ENCODE measurements at places on chromosomes 13 and 19.

GRCh38 chr13:44063467-44063866 is 183.8 kb downstream of the LACC1 start:
- DNase-seq = no peak

DNA sequence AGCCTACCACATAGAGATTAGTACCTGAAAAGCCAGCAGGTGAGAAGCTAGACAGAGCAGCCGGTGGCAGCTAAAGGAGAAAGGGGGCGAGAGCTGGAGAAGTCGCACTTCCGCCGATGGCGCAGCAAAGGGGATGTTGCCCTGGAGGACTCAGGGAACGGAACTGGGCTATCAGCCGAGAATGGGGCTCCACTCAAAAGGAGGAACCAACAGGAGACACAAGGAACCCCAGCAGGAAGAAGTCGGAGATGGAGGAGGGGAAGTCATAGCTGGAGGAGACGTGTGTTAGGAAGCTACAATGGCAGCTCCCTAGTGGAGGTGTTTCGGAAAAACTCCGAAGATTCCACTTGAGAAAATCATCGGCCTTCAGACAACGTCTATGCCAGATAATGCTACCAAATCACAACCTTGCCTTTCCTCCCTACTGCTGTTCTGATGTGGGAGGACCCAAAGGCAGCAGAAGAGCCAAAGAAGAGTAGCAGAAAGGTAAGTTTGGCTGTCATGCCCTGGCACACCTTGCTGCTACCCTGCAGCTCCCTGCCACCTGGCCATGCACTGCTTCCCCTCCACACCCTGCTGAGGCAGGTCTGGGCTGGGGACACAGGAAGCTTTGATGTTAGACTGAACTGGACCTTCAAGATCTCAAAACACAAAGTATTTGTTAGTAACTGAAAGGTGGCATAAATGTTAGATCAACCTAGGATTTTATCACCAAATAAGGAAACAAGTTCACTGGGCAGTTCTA is 127.9 kb downstream of the DLEU7 start:
- DNase-seq = no peak

DNA sequence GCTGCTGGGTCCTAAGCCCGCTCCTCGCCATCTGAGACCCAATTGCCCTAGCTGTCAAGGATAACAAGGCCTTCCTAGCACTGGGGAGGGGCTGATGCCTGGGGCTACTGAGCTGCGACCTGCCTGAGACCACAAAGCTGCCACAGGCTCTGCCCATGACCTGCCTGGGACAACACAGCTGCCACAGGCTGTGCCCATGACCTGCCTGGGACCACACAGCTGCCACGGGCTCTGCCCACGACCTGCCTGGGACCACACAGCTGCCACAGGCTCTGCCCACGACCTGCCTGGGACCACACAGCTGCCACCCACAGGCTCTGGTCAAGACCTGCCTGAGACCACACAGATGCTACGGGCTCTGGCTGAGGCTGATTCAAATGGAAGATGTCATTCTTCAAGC is 54.8 kb downstream of the EPS15L1 start:
- no peak for DNase-seq

- no peak for DNase-seq
These were observed 542.6 kb upstream of the SPRY2 start for GRCh38 chr13:80883545-80883944.

DNA sequence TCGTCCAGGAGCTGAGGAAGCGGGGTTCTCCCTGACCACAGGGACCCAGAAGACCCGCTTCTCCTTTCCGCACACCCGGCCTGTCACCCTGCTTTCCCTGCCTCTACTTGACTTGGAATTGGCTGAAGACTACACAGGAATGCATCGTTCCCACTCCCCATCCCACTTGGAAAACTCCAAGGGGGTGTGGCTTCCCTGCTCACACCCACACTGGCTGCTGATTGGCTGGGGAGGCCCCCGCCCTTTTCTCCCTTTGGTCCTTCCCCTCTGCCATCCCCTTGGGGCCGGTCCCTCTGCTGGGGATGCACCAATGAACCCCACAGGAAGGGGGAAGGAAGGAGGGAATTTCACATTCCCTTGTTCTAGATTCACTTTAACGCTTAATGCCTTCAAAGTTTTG is 18.9 kb downstream of the VASP start:
- peak; percentile 81 for DNase-seq

GRCh38 chr13:25117312-25117711 is 21.4 kb downstream of the PABPC3 start:
- no peak for DNase-seq

- no peak for DNase-seq
These were observed 22.0 kb downstream of the GPX4 start for GRCh38 chr19:1125601-1126467.

DNA sequence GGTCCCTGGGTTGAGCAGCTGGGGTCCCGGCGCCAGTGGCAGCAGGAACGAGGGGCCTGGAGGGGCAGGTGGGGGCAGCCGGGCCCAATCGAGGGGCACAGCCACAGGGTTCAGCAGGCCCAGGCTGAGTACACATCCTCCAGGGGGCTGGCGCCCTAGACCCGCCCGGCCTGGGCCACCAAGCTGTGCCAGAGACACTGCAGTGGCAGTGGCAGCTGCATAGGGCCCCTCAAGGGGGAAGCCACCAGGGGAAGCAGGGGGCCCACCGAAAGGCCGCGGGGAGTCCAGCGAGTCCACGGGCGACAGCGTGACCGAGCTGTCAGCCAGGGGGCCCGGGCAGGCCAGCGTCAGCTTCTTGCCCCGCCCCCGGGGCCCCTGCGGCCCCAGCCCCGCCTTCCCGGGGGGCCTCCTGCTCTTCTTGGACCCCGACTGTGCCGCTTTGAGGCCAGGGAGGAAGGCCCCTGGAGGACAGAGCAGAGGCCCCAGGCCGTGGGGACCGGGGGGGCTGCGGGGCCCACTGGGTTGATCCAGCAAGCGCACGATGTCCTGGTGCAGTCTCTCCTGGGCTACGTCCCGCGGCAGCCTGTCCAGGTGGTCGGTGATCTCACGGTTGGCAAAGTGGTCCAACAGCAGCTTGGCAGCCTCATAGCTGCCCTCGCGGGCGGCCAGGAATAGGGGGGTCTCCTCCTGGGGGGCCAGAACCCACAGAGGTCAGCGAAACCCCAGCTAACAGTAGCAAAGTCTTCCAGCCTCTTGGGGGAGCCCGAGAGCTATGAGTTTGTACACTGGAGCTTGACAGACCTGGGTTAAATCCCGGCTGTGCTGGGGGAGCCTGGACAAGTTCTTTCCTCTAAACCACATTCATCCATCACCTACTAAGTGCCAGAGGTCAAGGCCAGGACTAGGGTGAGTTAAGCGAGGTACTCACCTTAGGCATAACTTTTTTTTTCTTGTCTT is 39.5 kb downstream of the NOTCH3 start:
- no peak for DNase-seq

GRCh38 chr19:44947041-44947581 is 1.3 kb downstream of the APOC2 start:
- no peak for DNase-seq

DNA sequence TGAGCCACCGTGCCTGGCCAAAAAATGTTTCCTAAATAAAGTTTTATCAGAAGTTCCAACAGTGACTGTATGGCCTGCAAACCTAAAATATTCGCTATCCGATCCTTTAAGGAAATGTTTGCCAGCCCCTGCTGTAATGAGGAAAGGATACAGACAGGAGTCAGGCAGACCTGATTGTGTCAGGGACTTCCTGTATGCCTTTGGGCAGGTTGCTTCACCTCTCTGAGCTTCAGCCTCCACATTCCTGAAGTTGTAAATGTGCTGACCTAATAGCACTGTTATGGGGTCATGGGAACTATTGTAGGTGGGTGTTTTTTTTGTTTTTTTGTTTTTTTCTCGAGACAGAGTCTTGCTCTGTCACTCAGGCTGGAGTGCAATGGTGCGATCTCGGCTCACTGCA is 6.2 kb downstream of the ABHD8 start:
- DNase-seq = no peak

DNA sequence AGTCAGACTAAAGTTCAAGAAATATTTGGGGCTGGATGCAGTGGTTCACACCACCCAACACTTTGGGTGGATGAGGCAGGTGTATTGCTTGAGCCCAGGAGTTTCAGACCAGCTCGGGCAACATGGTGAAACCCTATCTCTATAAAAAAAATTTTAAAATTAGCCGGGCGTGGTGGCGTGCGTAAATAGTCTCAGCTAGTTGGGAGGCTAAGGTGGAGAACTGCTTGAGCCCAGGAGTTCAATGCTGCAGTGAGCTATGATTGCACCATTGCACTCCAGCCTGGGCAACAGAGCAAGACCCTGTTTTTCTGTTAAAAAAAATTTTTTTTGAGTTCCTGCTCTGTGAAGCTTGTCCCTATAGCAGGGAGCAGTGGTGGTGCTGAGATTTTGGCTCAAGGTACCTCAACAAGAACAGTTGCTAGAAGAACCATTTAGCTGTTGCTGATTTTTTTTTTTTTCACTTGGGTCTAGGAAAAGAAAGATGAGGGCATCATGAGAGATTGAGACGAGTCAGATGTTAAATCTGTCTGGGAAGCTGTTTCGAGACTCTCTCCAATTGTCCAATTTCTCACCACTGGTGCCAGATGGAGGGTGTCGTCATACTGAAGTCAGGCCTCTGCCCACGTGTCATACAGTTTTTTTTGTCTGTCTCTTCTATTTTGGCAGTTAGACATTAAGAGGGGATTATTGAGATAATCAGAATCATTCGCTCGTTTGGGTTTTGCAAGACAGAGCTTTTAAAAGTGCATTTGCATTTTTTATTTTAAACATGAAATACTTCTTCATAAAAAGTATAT is 3.7 kb downstream of the SLC25A42 start:
- DNase-seq = no peak

GRCh38 chr13:27572234-27572901 is 48.0 kb downstream of the LNX2 start:
- DNase-seq = no peak

DNA sequence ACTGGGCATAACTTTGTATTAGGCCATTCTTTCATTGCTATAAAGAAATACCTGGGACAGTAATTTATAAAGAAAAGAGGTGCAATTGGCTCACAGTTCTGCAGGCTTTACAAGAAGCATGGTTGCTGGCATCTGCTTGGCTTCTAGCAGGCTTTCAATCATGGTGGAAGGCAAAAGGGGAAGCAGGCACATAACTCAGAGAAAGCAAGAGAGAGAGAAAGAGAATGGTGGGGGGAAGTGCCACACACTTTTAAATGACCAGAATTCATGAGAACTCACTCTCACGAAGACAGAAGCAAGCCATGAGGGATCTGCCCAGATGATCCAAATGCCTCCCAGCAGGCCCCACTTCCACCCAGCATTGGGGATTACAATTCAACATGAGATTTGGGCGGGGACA is 179.7 kb downstream of the SPRY2 start:
- DNase-seq = no peak

- no peak for DNase-seq
These were observed 56.9 kb downstream of the ERICH4 start for GRCh38 chr19:41499899-41500298.

DNA sequence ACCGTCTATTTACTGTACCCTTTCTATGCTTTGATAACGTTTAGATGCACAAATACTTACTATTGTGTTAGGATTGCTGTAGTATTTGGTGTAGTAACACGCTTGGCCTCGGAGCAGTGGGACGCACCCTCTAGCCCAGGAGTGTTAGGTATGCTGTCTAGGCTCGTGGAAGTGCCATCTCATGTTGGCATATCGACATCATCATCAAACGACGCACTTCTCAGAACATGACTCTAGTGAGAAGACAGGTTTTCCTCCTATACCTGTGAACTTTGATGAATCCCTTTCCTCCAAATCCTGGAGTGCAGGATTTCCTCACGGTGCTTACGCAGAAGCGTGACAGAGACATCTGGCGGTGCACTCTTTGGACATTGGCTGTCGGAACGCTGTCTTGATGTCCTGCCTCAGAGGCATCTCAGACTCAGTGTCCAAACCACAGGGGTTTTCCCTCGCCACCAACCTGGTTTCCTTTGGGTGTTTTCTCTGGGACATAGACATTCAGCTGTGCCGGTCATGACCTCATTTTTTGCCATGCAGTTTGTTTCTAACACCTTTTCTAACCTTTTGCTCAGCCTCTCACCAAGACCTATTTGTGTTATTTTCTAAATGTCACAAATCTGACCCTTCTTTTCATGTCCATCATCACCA is 6.3 kb downstream of the SNRNP70 start:
- no peak for DNase-seq

GRCh38 chr13:34162544-34162933 is 344.6 kb downstream of the RFC3 start:
- DNase-seq = no peak

DNA sequence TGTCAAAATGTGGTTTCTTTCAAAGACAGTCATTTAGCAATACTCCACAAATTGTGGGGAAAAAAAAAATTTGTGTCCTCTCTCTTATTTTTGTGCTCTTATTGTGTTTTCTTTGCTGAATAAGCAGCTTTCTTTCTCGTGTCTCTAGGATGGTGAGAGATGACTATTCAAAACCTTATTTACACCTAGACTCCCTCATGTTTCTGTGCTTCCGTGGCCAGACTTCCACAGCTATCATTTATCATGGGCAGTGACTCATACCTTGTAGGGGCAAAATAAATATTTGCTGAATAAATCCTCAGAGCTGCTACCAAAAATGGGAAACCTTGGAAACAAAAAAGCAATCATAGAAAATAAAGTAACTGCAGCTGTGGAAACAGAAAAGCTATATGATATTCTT is 204.9 kb upstream of the MIR17HG start:
- peak; percentile 56 for DNase-seq

DNA sequence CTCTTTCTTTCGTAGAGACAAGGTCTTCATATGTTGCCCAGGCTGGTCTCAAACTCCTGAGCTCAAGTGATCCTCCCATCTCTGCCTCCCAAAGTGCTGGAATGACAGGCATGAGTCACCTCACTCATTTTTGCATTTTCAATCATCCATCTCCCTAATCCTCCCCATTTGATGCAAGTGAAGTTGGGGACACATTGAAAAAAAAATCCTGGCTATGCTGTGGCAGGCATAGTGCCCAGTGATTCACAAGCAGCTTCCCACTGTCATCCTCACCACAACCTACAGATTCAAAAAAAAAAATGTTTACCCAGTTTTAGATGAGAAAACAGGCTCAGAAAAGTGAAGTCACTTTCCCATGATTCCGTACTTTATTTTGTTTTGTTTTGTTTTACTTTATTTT is 44.7 kb upstream of the USP29 start:
- DNase-seq = no peak

DNA sequence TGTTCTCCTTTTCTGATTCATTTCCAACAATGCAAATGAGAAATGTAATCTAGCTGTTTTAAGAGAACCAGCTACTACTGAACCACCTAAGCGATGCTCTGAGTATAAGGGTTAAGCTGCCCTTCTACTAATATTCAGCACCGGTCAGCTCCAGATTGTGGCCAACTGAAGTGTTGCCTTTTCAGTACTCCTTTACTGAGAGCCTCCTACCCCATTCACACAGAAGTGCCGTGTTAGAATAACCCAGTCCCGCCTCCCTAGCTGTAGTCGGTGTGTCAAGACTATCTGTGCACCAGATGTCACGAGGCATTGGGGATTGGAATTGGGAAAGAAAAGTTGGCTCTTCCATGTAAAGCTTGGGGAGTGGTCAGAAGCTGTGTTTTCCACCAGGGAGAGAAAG is 45.4 kb downstream of the FAM124A start:
- DNase-seq = no peak

GRCh38 chr13:51261610-51262249 is 39.5 kb downstream of the FAM124A start:
- DNase-seq = no peak

All from COLO829 (cell line).